ENCODE measurements at places on chromosomes 5 and 9.

- DNase-seq, result no peak
These were observed 2.5 kb downstream of the PTPDC1 start for GRCh38 chr9:94086486-94087345.

DNA sequence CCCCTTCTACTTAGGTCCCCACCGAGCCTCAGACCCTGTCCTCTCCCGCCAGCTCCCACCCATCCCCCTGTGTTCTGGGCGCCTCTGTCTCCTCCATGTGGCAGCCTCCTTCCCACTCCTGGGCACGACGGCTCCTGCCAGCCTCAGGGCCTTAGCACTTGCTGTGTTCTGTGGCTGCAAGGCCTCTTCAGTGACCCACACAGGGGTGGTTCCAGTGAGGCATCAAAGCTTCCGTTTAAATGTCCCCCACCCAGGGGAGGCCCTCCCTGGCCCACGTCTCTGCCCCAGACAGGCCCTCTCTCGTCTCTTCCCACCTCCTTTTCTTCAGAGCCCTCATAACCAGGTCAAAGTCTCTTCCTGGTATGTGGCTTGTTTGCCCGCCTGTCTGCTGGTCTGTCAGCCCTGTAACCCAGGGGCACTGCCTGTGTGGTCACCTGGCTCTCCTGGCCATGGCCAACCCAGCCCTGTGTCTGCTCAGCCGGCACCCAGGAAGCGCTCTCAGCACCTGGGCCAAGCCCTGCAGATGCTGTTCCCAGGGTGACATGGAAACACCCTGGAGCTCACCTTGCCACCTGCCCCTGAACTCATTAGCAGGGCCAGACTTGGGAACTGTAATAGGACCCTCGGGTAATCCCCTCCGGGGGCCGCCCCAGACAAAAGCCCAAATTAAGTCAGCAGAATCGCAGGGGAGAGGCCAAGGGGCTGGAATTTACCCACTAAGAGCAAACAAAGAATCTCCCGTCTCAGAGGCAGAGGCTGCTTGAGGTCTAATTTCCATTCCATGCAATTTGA lies 33.7 kb downstream of the LHX3 start:
- no peak for DNase-seq

GRCh38 chr5:93735378-93735777 lies 6.0 kb downstream of the POU5F2 start:
- DNase-seq, result no peak

- no peak for DNase-seq
These were observed 9.3 kb downstream of the SLC25A48 start for GRCh38 chr5:135843571-135844337.

DNA sequence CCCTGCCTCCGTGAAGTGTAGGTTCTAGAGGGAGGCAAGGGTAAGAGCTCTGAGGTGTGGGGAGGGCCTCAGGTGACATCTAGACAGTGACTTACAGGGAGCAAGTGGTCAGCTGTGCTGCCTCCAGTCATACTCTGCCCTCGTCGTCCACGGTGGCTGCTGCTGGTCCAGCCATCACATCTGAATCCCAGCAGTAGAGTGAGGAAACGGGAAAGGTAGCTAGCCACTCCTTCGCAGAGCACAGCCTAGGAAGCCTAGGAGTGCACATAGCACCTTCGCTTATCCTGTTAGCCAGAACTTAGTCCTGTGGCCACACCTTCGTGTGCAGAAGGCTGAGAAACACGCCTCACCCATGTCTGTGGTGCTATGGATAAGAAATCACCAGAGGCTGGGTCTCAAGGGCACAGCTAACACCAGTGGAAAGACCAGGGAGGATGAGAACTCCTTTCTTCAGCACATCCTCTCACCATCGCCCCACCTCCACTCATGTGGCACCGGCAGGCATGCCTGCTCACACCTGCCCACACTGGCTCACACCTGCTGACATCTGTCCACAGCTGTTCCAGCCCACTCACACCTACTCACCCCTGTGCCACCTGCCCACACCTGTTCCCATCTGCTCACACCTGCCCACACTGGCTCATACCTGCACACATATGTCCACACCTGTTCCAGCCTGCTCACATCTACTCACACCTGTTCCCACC lies 44.5 kb upstream of the SLC6A19 start:
- DNase-seq, result no peak

DNA sequence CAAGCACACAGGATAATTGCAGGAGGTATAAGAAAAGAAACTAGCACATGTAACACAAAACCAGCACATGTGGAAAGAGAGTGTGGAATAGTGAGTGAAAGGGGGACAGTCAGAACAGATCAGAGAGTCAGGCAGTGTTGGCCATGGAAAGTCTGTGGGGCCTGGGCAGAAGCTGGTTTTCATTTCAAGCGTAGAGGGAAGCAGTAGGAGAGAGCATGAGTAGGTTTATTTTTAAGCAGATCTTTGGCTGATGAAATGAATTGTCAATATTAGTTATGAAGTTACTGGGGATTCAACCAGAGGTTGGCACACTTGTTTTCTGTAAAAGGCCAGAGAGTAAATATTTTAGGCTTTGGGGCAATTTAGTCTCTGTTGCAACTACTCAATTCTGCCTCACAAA lies 283.1 kb downstream of the SMARCA2 start:
- DNase-seq, result no peak

GRCh38 chr9:134942788-134943184 lies 25.1 kb upstream of the FCN1 start:
- DNase-seq, result no peak

DNA sequence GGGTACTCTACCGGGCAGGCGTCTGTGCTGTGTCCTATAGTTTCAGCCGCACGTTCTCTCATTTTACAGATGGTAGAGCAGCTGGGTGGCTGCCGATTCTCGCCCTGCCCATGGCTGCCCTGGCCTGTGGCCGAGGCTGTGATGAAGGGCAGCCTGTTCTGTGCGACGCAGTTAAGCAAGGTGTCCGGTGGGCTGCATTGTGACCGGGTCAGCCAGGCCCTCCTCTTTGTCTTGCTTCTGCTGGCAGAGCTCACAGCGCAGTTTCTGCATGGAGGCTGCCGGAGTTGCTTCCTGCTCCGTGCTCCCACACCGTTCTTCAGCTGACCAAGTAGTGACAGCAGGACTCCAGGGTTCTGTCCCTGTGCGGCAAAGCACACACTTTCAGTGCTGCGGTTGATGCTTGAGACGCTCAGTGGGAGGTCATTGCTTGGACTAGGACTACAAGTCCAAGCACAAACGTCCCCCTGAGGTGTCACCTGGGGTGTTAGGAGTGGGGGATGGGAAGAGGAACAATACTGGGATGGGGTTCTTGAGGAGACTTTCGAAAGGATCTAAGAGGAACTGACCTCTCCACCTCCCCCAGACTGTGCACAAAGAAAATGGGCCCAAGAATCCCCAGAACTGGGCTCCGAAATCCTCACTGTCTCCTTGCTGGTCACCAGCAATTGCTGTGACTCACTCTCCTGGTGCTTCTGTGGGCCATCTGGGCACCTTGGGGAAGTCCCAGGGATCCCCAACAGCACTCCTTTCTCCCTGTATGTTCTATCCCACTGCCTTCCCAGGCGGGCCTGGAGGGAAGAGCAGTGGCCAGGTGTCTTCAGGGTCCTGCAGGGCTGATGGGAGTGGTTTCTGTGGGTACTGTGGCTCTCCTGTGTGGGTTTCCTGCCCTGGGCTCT lies 58.2 kb downstream of the GADD45G start:
- DNase-seq, result no peak

GRCh38 chr5:72376381-72376780 lies 56.2 kb downstream of the PTCD2 start:
- DNase-seq, result no peak

GRCh38 chr9:15944341-15944740 lies 391.5 kb downstream of the CCDC171 start:
- DNase-seq, result no peak

Data from activated T-cell treated with anti-CD3 and anti-CD28 coated beads, Interleukin-2, amount 50 U/mL, for 48 hours (primary cell).